ENCODE measurements at places on chromosomes 12 and 14.

DNA sequence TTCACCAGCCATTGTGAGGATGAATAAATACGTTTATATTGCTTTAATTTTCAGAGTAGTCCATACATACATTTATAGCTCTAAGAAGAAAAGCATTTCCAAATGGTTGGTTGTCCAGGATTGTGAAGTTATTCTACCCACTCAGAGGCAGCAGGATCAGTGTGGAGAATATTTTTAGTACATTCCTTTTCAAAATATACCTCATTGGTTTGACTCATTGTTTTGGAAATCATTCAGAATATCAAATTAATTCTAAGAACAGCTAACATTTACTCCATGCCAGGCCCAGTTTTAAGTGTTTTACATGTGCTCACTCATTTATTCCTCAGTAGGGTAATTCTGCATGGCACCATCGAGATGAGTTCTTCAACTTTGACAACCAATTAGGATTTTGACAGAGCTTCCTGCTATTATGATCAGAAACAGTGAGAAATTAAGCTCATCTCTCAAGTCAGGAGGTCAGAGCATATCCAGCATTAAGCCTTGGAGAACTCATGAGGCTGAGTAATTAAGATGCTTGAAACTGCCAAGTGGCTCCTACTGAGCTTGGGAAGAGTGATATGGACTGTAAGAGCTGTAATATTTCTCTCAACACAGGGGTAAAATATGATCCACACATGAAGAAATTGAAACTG, 153.3 kb upstream of the CLEC14A start:
- no peak for DNase-seq

DNA sequence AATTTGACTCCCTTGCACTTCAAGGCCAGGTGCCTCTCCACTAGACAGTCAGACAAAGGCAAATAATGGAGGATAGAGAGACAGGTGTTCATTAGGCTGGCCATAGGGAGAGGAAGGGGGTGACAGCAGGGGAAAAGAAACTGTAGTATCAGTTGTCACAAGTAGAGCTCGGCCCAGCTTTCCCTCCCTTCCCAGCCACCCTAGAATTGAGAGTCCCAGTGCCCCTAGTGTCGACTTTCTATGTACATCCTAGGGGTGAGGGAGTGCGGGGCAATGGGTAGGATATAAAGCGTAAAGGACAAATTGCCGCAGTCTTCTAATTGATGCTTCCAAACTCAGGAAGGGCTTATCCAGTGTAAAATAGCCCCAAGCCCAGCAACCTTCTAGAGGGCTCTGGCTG, 39.0 kb downstream of the BAZ2A start:
- no peak for DNase-seq

- DNase-seq: peak; percentile 4
Measured at GRCh38 chr12:86721713-86722397, 465.7 kb upstream of the MGAT4C start.

- no peak for DNase-seq
Measured at GRCh38 chr12:23895792-23896218, 53.7 kb downstream of the SOX5 start.

DNA sequence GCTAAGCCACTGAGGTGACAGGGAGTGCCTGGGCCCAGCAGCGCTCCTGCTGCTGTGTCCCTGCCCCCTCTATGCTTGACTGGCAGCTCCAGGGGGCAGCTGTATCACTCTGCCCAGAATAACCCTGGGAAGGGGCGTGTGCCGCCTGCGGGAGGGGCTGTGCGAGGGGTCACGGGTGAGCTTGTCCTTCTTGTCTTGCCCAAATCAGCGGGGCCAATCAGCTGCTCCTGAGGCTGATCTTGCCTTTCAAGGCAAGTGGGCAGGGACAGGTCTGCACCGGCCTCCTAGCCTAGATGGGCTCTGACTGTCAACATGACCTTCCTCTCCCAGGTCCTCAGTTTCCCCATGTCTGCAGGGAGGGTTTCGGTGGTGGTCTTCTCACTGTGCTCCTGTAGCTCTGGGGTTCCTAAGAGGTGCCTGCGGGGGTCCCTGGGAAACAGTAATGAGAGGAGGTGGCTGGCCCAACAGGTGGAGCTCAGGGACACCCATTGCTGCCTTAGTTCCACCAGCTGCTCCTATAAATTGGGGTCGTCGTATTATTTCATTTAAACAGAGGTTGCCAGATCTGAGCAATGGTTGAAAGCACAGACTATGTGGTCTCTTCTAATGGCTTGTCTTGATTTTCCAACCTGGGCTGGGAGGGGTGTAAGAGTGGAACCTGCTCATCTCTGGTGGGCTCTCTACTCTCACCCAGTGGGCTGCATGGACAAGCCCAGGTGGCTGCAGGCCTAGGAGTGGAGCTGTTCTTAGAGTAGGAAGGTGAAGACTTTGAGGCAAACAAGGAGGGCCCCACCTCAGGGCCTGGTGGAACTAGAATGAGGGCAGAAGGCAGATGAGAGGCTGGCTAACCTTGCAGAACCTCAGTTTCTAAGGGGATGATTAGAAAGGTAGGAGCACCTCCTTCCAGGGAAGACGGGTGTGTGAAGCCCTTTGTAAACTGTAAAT, 11.7 kb downstream of the RTL1 start:
- no peak for DNase-seq

DNA sequence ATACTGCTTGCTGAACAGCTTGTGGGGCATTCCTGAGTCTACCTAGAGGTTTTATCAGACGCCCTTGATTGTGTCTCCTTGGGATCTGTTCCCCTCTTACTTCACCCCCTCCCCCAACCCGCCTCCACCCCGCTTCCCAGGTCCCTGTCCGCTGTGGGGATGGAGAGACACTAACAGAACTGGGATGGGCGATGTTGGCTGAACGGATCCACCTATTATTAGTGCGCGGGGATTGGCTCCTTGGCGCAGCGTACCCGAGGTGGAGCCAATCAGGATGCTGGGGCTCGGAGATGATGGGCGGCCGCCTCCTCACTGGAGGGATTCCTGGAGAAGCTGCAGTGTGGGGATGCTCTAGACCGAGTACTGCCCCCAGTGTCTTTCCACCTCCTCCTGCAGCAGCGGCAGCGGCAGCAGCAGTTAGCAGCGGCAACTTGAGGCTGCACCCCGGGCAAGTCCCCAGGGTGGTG, at the start of gene SYT1:
SYT1 (plus strand) TSS at position 372 of the 467 bp plus-strand sequence.
- DNase-seq: peak; percentile 46

GRCh38 chr12:93757792-93758694, 80.9 kb downstream of the CRADD start:
- DNase-seq: no peak

GRCh38 chr12:113591480-113591974, 119.9 kb upstream of the LHX5 start:
- no peak for DNase-seq

- no peak for DNase-seq
Measured at GRCh38 chr12:9095322-9095721, 20.4 kb downstream of the A2M start.

DNA sequence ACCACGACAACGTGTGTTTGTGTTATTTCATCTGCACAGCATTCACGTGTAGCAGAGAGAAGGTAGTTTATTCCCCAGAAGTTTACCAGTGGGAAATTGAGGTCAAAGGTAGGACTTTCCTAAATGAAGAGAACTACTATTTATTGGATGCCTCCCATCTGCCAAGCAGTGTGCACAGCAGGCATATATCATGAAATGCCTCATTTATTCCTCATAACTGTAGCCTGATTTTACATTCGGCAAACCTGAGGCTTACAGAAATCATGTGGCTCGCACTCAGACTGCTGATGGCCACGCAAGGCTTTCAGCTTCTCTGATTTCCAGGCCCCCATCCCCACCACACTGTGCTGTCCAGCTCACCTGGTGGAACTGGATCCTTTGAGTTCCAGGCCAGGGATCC, 33.5 kb downstream of the NTF3 start:
- no peak for DNase-seq

DNA sequence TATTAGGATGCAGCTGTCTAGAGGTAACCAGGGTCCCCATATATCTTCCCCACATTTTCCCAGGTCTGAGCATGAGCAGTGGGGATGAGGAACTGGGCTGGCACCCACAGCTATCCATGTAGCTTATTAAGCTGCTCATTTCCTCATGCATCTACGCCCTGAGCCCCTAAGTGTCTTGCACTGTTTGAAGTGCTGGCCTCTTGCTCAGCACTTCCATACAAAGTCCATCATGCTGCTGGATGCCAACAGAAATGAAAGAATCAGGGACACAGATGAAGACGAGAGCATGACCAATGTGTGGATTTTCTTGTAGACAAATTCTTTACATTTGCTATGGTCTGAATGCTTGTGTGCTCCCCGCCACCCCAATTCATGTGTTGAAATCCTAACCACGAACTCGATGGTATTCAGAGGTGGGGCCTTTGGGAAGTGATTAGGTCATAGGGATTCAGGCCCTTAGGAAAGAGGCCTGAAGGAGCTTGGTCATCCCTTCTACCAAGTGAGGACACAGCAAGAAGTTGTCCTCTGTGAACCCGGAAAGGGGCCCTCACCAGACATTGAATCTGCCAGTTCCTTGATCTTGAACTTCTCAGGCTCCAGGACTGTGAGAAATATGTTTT, 54.5 kb downstream of the C12orf75 start:
- DNase-seq: peak; percentile 23

DNA sequence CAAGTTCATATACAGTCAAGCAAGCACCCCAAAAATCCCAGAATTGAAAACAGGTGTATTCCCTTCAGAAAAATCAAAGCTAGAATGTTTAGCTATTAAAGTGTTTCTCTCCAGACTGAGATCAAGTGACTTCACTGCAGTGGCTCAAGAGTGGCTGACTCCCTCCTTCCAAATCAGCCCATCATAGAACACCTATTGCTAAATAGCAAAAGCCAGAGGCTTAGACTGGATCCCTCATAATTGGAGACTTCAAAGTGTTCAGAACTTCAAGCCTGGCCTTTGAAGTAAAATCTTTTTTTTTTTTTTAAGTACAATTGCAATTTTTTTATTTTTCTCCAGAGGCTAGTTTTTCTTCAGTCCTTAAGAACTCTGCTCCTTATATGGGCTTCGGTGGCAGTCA, 50.0 kb upstream of the CERS5 start:
- no peak for DNase-seq

DNA sequence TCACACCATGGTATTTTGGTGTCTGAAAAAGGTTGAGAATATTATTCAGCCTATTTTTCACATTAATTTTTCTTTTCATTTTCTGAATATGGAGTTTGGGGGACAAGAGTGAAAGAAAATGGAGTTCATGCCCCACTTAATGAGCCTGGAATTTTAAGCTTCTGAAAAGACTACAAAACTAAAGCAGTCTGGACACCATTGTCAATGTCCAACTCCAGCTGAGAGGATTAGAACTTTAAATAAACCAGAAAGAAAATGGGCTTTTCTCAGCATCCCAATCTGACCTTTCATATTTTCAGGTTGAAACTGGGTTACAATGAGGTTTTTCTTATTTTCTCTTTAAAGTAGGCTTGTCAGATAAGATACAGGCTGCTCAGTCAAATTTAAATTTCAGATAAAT, 207.7 kb downstream of the SLC6A15 start:
- no peak for DNase-seq

- no peak for DNase-seq
Measured at GRCh38 chr14:77243853-77244252, 27.2 kb downstream of the NGB start.

DNA sequence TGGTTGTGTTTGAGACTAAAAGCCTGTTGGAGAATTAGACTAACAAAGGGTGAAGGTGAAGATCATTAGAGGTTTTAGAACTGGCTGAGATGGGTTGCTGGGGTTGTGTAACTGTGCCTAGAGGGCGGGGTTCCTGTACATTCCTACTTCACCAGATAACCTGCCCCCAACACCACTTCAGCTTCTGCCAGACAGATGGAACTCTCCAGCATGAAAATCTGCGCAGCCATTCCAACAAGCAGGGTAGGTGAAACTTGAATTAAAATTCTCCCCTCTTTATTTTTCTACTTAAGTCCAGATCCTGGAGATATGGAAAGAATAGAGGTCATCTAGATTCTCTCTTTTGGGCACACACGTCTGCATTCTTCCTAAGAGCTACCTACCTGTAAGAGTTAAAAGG, 6.0 kb downstream of the FOXG1 start:
- DNase-seq: no peak

DNA sequence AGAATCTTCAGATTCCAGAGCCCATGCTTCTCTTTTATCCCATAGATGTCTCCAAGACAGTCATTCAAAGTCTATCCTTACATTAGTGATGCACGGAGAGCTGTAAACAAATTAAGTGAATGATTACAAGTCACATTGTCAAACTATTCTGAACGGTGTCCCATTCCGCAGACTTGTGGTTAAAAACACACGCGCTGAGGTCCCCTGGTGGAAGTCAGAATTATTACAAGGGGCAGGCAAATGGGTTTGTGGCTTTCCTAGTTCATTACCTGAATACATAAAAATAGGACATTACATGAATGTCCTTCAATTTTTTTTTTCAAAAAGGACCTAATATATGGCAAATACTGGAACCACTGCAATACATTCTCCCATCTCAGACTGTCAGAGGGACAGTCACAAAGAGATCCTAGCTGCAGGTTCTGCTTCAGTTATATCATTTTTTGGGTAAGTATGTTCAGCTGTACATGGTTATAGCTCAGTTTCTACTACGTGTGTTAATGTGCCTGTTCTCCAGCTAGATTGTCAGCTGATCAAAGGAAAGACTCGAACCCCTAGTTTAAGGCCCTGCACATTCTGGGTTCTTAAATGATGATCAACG, 53.1 kb upstream of the STON2 start:
- DNase-seq: peak; percentile 45

- no peak for DNase-seq
Measured at GRCh38 chr14:22821193-22822015, 6.2 kb upstream of the SLC7A7 start.

DNA sequence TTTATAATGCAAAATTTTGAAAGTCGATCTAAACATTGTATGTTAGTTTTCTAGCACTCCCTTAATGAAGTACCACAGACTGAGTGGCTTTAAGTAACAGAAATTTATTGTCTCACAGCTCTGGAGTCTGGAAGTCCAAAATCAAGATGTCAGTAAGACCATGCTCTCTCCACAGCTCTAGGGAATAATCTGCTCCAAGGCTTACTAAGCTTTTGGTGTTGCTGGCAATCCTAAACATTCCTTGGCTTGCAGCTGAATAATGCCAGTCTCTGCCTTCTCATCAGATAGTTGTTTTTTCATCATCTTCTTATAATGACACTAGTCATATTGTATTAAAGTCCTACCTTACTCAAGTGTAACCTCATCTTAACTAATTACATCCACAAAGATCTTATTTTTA, 102.2 kb downstream of the RASSF9 start:
- DNase-seq: peak; percentile 42

GRCh38 chr12:106903241-106903945, 52.3 kb upstream of the TMEM263 start:
- DNase-seq: peak; percentile 23

- DNase-seq: no peak
Measured at GRCh38 chr12:88893801-88894200, 313.5 kb upstream of the KITLG start.

DNA sequence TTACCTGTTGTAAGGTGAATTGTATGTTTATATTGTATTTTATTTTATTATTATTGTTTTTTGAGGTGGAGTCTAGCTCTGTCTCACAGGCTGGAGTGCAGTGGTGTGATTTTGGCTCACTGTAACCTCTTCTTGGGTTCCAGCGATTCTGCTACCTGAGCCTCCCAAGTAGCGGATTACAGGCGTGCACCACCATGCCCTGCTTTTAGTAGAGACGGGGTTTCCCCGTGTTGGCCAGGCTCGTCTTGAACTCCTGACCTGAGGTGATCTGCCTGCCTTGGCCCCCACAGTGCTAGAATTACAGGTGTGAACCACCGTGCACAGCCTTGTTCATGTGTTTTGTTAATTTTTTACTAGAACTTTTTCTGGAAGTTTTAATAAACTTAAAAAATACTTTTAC, 3.8 kb downstream of the ATF7IP start:
- DNase-seq: no peak
